ENCODE measurements at places on chromosomes 16 and 17. TPM values are rescaled to one million over a fixed set of nuclear protein-coding genes. Genes with fewer than 3 reads are reported as not detected.
A peak's percentile ranks its signal among the peaks of the same experiment; 100 is the strongest.

GRCh38 chr16:87924041-87924810 lies 12.1 kb downstream of the CA5A start:
- H3K27ac ChIP-seq, result peak overlapping the region; percentile 97
- no peak overlapping the region for H3K4me3 ChIP-seq
- no peaks in the 10 kb centered on the region for H3K27me3 ChIP-seq
- peaks cover 50% of the 10 kb centered on the region for H3K4me1 ChIP-seq
- DNase-seq, result peak; percentile 96

DNA sequence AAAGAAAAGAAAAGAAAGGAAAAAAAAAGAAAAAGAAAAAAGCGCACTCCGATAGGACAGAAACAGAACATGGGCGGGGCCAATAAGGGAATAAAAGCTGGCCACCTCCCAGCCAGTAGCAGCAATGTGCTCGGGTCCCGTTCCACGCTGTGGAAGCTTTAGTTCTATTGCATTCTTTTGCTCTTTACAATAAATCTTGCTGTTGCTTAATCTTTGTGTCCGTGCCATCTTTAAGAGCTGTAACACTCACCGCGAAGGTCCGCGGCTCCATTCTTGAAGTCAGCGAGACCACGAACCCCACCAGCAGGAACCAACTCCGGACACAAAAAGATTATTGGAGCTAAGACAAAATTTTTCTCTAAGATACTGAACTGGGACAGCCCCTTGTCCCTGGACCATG lies 3.1 kb upstream of the ARL5C start:
- no peak overlapping the region for H3K27ac ChIP-seq
- no peak for DNase-seq
- H3K4me1 ChIP-seq, result peaks cover 16% of the 10 kb centered on the region
- no peaks in the 10 kb centered on the region for H3K36me3 ChIP-seq
- peaks cover 4% of the 10 kb centered on the region for H3K27me3 ChIP-seq

PRR35 gene
- not detected for total RNA-seq

CD300LG gene
- total RNA-seq, result 1.5 TPM

DNA sequence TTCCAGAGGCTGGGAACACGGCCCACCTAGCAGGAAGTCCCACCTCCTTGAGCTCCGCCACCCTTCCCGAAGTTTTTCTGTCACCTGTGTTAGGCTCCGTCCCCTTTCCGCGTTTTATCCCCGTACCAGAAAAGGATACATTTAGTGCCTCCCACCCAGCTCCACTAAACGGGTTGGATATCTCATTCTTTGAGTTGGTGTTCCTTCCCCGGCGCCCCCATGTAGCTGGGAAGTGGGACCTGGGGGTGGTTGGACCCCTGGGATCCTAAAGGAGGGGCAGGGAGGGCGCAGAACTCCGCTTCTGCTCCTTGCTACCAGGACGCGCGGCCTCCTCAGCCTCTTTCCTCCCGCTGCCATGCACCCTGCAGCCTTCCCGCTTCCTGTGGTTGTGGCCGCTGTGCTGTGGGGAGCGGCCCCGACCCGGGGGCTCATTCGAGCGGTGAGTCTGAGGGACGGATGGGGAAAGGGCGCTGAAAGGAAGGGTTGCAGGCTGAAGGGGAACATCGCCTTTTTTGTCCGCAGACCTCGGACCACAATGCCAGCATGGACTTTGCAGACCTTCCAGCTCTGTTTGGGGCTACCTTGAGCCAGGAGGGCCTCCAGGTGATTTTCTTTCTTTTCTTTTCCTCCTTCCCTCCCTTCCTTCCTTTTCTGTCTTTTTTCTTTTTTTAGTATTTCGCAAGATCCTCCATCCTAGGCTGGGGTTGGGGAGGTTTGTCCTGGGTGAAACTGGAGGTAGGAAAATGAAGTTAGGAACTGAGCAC lies 669 bp downstream of the RNF167 start:
- H3K36me3 ChIP-seq, result peaks cover 16% of the 10 kb centered on the region
- peak overlapping the region; percentile 95 for H3K27ac ChIP-seq
- peaks cover 17% of the 10 kb centered on the region for H3K4me1 ChIP-seq
- peak overlapping the region; percentile 89 for H3K4me3 ChIP-seq
